ENCODE measurements at places on chromosomes 13 and 19. TPM values are rescaled to one million over a fixed set of nuclear protein-coding genes. Genes with fewer than 3 reads are reported as not detected.

DNA sequence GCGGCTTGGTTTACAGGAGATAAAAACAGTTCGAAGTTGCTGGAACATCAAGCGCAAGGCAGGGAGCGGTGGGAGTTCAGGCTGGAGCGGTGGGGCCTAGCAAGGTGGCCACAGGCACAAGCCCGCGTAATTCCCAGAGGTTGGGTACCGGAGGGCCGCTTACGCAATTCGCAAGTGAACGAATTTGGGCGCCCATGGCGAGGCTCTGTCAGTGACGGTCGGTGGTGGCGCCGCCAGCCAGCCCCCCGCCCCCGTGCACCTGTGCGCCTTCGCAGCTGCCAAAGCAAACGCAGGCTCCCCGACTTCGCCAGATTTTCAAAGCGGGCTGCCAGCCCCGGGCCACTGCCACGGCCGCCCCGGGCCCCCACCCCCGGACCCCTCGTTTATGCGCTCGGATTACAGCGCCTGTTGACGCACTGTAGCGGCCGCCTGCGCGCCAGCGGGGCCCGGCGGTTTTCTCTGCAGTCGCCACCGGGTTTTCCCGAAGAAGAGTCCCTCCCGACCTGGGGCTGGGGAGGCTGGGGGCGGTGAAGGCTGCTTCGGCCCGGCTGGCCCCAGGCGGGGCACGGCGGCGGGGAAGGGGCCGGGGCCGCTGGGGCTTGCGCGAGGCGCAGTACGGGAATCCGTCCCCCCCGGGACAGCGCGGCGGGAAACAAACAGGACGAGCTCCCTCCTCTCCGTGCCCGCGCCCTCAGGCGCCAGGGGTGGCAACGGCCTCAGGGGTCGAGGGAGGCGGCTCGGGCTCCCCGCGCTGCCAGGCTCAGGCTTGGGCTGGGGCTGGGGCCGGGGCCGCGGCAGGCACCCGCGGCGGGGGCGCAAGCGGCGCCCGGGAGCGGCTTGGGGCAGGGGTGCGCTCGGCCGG lies 709 bp downstream of the N4BP2L1 start:
- peak; percentile 87 for DNase-seq

LILRB1 gene
- polyA plus RNA-seq: 1.3 TPM

DNA sequence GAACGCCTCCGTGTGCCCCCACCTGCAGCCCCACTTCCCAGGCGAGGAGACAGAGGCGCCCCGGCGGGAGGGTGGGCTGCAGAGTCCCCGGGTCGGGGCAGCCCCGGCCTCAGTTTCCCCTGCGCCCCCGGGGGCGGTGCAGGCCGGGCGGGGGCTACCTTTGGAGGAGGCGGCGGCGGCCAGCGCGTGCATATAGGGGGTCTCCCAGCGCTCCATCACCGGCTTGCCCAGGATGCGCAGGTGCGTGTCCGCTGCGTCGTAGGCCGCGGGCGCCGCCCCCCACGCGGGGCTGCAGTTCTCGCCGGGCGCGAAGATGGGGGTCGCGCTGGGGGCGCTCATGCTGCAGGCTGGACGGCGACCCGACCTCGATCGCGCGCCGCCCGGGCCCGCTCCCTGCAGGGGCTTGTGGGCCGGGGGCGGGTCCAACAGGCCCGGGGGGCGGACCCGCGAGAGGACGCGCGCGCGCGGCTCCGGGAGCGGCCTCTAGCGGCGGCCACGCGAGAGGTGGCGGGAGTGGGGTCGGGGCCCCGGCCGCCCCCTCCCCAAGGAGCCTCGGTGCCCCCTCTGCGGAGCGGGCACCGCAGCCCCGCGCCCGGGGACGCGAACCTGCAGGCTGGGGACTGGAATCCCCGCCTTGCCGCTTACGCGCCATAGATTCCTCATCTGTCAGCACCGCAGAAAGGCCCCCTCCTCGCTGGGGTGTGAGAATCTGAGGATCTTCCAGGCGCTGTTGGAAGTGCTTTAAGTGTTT lies at the start of gene GAMT:
Gene GAMT, minus strand, starts transcription at position 405 of the 751 bp plus-strand sequence. Its CDS starts 66 bp downstream, at position 339.
- DNase-seq: no peak

TTYH1 gene
- polyA plus RNA-seq: 2.3 TPM

NLRP7 gene
- polyA plus RNA-seq: 0.20 TPM

DNA sequence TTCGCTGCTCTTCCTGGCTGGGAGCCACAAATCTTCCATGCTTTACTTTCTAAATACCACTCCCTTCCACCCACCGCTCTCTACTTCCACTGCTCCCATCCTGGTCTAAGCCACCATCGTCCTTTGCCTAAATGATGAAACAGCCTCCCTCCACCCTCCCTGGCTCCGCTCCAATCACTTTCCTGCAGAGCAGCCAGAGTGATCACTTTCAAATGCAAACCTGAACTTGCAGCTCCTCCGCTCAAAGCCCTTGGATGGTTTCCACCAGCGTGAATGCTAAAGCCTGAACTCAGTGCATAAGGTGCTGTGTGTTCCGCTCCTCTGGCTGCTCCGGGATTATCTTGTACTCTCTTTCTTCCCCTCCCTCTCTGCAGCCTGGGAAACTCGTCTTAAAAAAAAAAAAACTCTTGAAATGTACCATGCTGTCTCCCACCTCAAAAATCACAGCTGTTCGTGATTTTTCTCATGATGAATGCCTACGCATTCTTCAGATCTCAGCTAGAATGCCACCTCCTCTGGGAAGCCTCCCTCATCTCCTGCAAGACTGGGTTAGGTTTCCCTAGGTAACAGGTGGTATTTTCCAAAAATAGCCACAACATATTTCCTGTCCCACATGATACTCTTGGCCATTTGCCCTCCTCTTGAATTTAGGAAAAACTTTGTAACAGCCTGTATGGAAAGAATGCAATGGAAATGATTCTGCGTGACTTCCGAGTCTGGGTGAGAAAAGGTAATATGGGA lies 3.7 kb upstream of the SIN3B start:
- DNase-seq: no peak

COL4A1 gene
- 442 TPM for polyA plus RNA-seq

GRCh38 chr19:53847555-53847954 lies 20.1 kb upstream of the MYADM start:
- no peak for DNase-seq

DNA sequence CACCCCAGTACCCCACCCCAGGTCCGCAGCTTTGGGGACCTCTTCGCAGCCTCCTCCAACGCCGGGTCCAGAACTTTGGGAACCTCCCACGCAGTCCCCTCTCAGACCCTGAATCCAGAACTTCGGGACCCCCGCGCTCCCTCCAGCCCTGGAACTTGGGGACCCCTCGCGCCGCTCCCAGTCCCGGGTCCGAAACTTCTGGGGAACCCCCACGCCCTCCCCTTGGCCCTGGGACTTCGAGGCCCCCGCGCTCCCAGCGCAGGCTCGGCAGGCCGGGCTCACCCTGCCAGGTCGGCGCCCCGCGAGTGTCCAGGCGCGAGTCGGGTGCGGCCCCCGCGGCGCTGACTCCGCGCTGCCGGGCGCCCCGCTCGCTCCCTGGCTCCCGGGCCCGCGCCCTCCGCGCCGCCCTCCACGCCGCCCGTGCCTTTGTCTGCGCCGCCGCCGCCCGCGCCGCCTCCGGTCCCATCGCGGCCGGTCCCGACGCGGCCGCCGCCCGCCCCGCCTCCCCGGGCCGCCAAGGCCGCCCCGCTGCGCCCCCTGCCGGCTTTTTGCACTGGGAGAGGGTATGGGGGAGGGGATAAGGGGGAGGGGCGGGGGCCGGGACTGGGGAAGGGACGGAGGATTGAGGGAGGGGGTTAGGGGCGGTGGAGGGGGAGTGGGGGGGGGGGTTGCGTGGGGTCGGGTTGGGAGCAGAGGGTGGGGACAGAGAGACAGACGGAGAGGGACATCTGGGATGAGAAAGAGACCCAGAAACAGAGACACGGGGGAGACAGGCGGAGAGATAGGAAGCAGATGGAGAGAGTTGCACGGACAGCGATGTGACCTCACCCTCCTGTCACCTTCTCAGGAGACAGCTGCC lies at the start of gene HOMER3:
Gene HOMER3, minus strand, starts transcription at position 449 of the 859 bp plus-strand sequence. CDS start 2,235 bp downstream, outside the sequence.
- DNase-seq: peak; percentile 97

PCSK4 gene
- 6.1 TPM for polyA plus RNA-seq

- DNase-seq: no peak
These were observed 25.3 kb downstream of the PEPD start for GRCh38 chr19:33496038-33496895.

DNA sequence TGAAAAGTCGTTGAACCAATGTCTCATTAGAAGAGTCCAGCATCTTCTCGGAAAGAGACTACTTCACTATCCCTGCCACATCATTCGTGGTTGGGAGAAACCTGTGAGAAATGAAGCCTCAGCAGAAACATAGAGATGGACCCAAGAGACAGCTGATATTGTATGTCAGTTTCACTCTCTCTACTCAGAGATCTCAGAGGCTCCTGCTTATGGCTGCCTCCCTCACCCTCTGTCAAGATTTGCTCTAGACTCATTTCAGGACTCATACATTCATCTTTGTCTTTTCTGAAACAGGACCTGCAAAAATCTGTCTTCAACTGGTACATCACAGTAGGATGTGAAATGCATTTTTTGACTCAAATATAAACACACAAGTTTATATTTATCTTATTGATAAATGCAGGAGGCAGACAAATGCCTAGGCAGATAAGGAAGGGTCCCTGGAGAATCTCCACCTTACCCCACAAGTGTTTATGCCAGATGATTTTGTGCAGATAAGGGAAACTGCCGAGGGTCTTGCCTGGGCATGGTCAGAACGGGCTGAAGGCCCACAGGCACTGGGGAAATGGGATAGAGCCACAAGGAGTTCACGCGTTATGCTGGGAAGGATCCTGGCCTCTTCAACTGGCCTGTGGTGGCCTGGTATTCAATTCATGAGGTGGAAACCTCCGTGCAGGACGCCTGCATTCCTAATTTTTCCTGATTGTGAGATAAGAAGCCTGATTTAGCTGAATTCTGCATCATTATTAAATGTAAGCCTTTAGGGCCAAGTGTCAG lies 1834.0 kb upstream of the PCDH20 start:
- DNase-seq: no peak

DNA sequence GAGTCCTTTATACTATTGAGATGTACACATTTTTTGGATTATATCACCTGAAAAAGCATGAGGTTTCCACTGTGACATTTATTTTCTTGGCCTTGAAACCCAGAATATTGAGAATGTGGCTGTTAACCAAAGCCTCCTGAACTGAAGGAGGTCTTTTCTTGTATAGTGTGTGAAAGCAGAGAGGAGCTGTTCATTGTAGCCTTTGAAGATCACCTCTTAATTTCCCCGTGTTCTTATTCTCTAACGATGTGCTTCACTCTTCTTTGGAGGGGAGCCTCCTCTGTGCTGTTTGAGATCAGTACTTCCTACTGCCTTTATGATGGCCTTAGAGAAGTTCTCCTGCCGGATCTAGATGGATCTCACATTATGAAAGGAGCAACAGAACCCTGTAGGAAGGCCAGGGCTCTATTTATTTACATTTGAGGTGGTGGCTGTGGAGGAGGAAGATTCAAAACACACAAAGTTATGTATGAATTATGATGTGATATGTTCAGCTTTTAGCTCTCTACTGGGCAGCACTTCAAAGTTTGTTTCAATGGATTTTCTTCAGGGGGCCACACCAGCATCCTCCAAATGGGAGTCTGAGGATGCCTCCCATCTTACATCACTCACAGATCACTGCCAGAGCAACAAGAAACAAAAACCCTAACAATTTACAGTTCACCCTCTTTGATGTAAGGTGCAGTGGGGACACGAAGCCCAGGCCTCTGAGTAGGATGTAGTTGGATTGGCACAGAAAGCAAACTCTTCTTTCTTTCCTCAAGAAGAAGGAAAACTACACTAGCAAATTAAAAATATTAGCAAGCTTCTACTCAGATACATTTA lies 322.3 kb downstream of the DLEU7 start:
- DNase-seq: no peak

INSL3 gene
- not detected for polyA plus RNA-seq

All from left lung (tissue), 14 donors.